ENCODE measurements at places on chromosomes 3 and 15.

DNA sequence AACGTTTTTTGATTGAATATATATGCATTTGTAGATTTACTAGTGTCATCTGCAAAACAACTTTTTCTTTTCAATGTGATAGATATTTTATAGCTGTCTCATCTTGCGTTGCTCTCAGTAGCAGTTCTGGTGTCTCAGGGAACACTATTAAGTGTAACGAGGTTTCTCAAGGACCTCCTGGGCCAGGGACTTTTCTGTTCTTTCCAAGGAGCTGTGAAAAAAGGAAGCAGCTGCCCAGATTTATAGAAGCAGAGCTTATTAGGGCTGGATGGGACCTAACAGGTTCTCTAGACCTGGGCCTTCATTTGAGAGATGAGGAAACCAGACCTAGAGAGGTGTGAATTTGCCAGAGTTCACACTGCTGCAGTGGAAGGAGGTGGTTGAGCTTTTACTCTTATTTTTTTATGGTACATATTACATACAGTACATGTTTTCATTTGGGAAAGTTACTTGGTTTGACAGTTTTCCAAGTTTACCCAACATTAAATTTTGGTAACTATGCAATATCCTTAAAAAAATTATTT lies 16.1 kb downstream of the MAP2K1 start:
- DNase-seq = no peak

GRCh38 chr3:12741209-12741608 lies 17.9 kb downstream of the TMEM40 start:
- DNase-seq = no peak

- DNase-seq = no peak
Observed at GRCh38 chr3:172279191-172279640, 169.0 kb downstream of the GHSR start.

GRCh38 chr3:61810953-61811497 lies 249.7 kb downstream of the PTPRG start:
- no peak for DNase-seq

DNA sequence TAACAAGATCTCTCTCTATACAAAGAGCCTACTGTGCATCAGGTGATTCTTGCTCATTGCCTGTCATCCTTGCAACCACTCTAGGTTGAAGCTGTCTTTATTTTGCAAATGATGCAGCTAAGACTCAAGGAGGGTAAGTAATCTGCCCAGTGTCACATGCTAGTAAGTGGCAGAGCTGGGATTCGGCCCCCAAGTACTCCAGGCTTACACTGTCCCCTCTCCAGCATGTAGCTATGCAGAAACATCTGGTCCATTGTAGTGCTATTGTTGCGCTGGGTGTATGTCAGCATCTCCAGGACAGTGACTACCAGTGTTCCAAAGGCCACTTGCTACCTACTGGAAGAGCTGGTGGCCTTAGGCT lies 248.9 kb downstream of the SLCO3A1 start:
- DNase-seq = no peak

GRCh38 chr15:68232449-68232848 lies 2.9 kb upstream of the CLN6 start:
- DNase-seq = no peak

DNA sequence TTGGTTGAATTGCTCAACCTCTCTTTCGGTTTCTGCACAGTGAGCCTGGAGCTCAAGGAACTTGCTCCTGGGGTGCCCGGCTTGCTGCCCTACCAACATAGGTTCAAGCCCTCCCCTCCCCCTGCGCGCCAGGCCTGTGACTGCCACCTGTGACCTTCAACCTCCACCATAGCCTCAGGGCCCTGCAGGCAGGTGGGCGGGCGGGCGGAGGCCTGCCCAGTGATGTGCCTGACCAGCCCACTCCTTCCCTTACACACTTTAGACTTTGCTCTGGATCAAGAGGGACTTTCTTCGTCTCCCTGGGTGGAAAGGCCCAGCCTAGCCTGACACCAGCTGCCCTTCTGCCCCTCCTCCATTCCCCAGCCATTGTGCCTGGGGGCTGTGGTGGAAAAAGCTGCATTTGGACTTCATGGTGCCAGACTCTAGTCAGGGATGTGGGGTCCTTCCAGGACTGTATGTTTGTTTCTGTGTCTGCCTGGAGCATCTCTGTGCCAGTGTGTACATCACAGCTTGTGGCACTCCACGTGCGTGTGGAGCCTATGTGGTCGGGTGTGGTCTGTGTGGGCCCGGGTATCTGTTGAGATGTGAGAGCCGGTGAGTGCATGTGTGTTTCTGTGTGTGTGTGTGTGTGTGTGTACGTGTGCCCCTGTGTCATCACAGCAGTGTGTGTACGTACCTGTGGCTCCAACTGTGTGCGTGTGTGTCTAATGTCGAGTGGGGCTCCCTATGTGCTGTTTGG lies 9.5 kb downstream of the PRKCD start:
- DNase-seq = no peak

DNA sequence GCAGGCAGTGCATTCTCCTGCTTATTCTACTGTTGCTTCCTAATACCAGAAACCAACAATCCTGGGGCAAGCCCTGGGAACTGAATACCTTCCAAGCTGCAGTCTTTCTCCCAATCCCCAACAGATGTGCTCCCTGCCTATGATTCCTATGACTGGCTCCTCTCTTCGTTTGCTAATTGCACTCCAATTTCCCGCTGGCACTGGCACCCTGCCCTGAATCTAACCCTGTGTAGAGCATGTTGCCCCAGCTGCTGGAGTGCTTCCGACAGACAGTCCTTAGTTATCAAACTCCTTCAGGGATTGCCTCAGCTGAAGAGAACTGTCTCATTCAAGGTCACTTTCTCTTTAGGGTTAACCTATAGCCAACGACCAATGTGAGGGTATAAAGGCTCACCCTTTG lies 214.1 kb downstream of the NECTIN3 start:
- DNase-seq = no peak
